ENCODE measurements at places on chromosomes 5 and 9. TPM values are rescaled to one million over a fixed set of nuclear protein-coding genes. Genes with fewer than 3 reads are reported as not detected.

Gene KIF12
- 7.8 TPM for total RNA-seq

Gene WNK2
- 12.5 TPM for total RNA-seq

Gene RASGEF1C
- not detected for total RNA-seq

GRCh38 chr9:2559192-2560152 lies 62.1 kb upstream of the VLDLR start:
- no peak overlapping the region for H3K4me3 ChIP-seq
- no peaks in the 10 kb centered on the region for H3K36me3 ChIP-seq
- H3K27ac ChIP-seq: no peak overlapping the region
- DNase-seq: no peak

DNA sequence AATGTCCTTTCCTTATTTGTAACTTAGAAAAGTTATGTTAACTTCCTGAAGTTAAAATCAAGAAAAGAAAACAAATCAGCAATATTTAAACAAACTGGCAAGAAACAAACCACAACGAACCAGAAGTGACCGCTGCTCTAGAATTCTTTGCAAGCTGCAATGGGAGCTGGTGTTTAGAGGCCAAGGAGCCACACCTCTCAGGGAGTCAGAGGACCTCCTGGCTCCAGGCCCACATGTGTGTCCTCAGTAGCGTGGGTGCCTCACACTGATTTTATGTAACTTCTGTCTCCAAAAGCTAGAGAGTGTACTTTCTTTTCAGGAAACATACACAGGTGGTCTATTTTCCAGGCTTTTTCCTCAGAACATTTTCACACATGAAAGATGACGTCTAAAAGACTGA lies 100.4 kb downstream of the IRX2 start:
- H3K4me1 ChIP-seq: no peaks in the 10 kb centered on the region
- no peaks in the 10 kb centered on the region for H3K36me3 ChIP-seq
- no peak for DNase-seq
- H3K27me3 ChIP-seq: no peaks in the 10 kb centered on the region

GRCh38 chr5:14453481-14453880 lies 128.1 kb upstream of the OTULINL start:
- H3K4me1 ChIP-seq: peaks cover 2% of the 10 kb centered on the region
- H3K27me3 ChIP-seq: no peaks in the 10 kb centered on the region
- no peak for DNase-seq

DNA sequence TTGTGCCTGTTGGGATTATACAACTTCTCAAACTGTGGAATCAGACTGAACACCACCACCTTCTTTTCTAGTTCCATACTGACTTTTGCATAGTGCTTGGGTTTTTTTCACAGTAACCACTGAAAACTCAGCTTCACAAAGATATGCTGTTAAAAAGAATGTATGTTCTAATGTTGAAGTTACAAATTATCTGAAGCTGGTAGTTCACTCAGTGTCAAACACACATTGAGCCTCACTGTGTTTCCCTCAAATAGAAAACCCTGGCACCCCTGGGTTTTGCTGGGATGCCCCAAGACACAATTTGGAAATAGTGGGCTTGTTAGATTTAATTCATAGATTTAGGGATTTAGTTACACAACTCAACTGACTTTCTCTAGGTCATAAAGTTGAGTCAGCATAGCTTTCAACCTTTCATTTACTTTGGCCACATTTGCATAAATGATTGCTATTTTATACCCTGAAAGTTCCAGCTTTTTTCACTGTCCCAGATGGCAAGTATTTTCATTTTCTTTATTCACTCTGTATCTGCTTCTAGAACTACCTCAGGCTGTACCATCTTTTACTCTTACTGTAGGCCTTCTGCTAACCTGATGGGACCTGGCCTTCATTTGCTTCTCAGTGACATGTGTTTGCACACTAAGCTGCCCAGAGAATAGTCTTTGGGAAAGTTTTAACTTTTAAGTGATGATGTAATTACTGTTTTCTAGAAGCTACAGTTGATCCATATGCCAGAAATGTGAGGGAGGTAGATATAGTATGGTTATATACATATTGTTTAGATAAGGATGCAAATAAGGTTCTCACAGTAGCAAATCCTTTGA lies 115.1 kb downstream of the CDC42SE2 start:
- no peaks in the 10 kb centered on the region for H3K27me3 ChIP-seq
- H3K4me1 ChIP-seq: peaks cover 7% of the 10 kb centered on the region
- peaks cover 3% of the 10 kb centered on the region for H3K36me3 ChIP-seq
- H3K27ac ChIP-seq: peak overlapping the region; percentile 84
- no peak overlapping the region for H3K4me3 ChIP-seq
- no peak for DNase-seq

Data from thymus (tissue), 14 donors.